Dermis microvascular lymphatic vessel endothelial cell (primary cell): ENCODE measurements at places on chromosomes 2 and 18. TPM values are rescaled to one million over a fixed set of nuclear protein-coding genes. Genes with fewer than 3 reads are reported as not detected.

Gene CTNNA2
- not detected in 2 replicates for total RNA-seq

Gene LAMA3
- 6.5 and 7.0 TPM in 2 replicates for total RNA-seq

- peak; percentile 48 for DNase-seq
These were observed 81.4 kb upstream of the CABLES1 start for GRCh38 chr18:23053776-23054457.

DNA sequence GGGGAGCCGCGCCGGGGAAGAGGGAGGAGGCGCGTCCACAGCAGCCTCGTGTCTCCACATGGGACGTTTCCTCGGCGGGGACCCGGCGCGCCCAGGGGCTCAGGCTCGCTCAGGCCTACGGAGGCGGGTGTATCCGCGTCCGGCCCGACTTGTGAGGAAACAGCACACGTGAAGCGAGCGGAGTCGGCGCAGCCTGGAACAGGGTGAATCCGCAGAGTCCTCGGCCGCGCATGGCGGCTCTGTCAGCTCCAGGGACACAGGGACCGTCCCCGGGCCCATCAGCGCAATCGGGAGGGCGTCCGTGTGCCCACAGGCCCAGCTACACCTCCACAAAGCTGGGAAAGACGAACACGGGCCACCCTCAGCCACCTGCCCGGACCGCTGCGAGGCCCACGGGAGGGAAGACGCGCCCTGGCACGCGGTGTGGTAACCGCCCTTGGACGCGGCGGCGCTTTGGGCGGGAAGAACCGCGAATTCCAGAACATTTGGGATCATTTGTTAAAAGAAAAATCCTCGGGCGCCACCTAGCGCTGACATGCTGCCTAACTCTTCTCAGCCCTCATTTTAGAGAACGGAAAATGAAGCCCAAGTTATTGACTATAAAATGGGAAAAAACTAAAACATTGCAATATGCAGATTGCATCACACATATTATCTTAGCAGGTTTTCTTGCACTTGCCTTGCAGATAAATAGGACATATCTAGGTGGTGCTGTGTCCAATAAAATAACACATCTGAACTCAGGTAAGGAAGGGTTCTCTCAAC, 40.4 kb downstream of the TMEM18 start:
- DNase-seq, result peak; percentile 26

- DNase-seq, result no peak
These were observed 57.1 kb downstream of the SLC16A14 start for GRCh38 chr2:230011617-230012016.

- peak; percentile 43 for DNase-seq
These were observed 12.0 kb upstream of the ATP6V1C2 start for GRCh38 chr2:10709290-10709939.

GRCh38 chr2:95334916-95335641, 37.9 kb downstream of the KCNIP3 start:
- no peak for DNase-seq

- peak; percentile 72 for DNase-seq
These were observed 648 bp downstream of the ARID5A start for GRCh38 chr2:96537066-96537733.
